GM12864 (cell line): ENCODE measurements at places on chromosomes 12 and 14.

DNA sequence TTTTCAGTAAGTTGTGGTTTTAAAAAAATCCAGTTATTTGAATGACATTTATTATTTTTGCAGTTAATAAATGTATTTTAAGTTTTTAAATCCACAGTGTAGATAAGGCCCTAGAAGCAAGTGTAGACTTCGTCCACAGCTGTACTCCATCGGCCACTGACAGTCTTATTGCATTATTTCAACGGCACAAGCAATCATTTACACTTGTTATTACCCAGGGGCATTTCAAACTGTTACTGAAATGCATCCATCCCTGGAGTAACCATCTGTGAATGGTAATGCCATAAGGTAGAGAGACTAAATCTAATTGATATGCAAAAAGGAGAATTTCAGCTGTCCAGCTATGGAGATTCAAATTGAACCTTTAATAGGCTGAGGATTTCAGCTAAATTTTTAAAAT, 48.4 kb downstream of the BICD1 start:
- DNase-seq = no peak

DNA sequence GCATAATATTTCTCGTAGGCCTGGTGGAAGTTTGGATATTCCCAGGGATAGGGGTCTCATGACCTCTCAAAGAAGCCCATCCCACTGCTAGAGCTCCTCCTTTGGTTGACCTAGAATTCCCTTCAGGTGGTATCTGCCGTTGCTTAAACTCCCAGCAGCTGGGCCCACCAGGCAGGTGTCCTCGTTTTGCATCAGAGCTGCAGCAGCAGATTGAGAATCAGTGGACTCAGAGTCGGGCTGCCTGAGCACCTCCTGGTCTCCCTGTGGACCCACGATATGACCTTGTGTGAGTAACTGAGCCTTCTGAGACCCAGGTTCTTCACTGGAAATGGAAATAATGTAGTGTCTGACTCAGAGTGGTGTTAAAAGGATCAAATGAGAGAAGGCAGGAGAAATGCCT, 132.7 kb downstream of the PAPOLA start:
- DNase-seq = no peak

DNA sequence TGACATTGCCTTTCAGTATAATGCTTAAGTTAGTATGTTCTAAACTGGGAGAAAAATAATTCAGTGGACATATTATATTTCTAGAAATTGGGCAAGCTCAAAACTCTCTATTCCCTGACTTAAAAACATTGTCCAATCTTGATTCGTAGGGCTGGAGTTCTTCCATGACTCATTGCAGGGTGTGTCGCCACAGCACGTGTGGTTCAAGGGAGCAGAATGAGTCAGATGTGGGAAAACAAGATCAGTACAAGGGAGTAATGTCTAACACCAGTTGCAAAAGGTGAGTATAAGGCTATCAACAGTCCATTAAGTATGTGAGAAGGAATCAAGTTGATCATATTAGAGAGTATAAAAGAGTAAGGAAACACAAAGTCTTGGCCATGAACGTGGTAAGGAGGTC, 887.0 kb downstream of the TMTC2 start:
- no peak for DNase-seq

- DNase-seq = no peak
Observed at GRCh38 chr12:68804657-68805591, 3.1 kb upstream of the MDM2 start.

DNA sequence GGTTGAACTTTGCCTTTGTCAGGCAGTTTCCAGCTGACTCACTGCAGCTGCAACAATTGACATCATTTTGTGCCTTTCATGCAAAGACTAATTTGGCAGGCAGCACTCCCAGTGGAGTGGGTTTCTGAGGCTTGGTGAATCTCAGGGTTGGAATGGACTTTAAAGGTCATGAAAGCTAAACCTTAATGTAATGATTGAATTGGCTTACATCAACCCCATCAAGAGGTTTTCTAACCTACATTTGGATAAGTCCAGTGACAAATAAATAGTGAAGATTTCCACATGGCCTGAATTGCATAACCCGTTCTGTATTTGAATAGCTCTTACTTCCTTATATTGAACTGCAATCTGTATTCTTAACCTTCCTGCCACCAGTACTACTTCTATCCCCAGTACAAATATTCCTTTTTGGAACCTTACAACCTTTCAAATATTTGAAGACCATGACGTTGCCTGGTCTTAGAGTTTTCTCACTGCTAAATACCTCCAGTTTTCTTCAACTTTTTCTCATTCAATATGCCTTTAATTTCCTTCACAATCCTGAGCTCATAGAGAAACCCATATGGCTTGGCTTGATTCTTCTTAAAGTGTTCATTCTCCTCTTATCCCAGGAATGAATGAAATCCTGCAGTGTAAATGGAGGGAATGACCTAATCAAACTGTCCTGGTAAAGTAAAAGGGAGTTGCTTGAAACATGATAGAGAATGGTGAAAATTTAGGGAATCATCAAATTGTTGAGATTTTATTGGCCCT, 168.1 kb upstream of the NOVA1 start:
- DNase-seq = no peak

GRCh38 chr14:93232159-93232558, 25.1 kb downstream of the UBR7 start:
- no peak for DNase-seq

DNA sequence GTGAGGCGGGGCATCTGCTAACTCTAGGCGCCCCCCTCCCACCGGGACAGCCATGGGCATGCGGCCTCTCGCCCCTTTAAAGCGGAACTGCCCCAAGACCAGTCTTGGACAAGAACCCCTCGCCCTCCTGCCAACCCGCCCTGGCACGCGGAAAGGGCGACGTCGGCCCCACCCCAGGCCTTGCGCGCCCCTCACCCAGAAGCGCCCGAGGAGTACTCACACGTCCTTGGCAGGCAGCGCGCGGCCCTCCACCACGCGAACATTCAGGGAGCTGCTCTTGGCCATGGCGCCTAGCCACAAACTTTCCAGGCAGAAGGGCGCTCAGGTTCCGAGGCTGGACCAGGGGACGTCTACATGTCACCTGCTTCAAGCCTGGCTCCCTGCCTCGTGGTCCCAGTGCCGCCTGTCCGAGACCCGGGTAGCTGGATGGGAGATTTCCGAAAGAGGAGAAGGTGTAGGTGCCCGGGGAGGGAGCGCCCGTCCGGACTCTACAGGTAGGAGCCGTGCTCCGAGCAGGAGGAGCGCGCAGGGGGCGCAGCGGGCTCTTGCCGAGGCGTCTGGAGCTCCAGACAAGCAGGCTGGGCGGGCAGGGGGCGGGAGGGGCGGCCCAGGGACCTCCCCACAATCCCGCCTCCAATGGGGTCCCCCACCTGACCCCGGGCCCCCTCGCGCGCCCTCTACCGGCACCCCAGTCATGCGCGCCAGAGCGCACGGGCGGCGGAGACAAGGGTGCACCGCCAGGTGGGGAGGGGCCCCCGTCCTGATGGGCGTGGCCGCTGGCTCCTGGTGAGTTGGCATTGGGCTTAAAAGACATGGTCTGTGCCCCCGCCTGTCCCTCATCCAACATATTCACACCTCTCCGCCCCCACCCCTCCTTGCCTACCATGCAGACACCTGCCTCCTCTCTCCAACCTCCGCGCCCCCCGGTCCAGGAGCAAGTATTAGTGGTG, at the start of gene RASAL1:
Gene RASAL1 (minus strand): TSS at position 584 of the 950 bp plus-strand sequence. CDS start 299 bp downstream, at position 285.
- DNase-seq = no peak

- DNase-seq = no peak
Observed at GRCh38 chr14:42855085-42855484, 1248.4 kb downstream of the LRFN5 start.

DNA sequence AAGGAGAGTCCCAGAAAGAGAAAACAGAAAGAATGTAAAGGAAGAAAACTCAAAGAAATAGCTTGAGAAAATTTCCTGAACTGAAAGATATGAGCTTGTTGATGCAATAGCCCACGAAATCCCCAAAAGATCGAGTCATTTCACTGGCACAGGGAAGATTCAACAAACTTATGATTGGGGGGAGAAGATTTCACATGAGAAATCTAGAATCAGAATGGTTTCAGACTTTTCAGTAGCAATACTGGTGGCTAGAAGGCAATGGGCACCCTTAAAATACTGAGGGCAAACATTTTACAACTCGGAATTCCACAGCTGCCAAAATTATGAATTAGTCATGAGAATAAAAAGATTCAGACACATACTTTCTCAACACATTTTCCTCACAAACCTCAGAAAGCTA, 8.9 kb upstream of the KRT7 start:
- DNase-seq = no peak

DNA sequence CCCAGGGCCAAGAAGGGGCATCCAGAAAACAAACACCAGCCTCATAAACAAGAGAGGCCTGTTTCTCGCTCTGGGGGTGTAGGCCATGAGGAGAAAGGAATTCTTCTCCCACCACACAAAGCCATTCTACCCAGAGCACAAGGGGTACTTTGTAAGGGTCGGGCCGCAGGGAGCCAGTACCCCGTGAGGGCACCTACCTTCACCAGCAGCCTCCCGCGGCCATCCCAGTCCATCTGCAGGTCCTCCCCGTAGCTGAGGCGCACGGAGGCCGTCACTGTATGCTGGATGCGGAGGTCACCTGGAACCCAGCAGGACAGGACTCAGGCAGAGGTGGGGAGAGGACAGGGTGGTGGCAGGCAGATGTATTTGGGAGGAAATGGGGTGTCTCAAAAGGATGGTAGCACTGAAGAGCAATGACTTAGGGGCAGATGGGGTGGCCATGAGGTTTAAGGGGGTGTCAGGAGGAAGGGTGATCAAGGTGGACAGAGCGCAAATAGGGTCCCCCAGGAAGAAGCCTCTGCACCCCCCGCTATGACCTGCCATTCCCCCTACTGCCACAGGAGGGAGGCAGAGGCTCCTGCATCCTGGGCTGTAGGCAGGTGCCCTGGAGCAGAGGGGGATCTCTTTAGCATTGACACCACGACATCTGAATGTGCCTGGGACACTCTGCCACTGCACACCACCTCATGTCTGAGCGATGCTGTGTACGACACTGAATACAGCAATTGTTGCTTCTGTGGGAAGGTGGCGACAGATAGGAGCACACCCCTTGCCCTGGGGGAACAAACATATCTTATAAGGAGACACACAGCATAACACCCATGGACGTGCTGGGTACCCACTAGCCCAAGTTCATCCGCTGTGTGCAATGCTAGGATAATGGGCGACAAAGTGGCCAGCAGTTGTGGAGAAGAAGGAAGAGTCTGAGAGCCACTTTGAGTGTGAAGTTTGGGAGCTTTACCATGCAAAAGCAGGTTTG, 61.4 kb downstream of the VWF start:
- DNase-seq = no peak

DNA sequence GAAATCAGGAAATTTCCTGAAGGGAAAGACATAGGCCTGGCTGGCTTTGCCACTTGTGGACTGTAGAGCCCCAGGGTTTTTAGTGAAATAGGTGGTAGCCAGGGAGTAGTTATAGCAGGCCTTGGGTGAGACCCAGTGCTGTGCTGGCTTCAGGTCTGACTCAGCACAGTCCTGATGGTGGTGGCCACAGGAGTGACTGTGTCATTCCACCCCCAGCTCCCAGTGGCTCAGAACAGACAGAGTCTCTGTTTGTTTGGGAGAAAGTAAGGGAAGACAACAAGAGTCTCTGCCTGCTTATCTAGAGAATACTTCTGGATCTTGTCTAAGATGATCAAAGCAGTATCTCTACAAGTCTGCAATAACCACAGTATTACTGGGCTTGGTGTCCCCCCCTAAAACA, 27.5 kb upstream of the OR6J1 start:
- DNase-seq = no peak

DNA sequence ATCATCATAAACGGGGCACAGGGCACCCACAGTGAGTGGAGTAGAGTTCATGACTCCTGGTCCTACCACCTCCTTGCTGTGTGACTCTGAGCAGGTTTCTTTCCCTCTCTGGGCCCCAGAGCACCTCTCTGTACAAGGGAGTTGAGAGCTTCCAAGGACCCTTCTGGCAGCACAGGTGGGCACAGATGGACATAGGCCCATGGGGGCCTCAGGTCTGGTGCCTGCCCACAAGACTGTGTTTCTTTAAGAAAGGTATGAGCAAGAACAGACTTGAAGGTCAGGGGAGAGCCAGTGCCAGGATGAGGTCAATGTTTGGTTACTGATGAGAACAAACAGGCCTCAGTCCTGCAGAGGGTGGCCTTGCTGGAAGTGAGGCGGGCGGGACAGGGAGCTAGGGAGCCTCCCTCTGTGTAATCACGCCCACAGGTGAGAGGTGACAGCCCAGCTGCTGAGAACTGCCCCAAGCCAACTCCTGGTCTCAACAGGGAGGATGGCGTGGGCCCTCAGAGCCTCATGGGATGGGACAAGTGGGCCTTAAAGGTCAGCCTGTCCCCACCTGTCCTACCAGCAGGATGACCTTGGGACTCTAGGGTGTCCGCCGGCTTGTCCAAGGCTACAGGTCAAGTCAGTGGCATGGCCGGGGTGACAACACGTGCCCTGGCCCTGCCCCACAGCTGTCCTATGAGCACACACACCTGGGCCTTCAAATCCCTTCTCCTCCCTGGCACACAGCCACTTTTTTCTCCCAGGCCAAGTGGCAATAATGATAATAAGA, 49.1 kb downstream of the CCDC85C start:
- DNase-seq = no peak

- DNase-seq = no peak
Observed at GRCh38 chr12:75997658-75998057, 33.9 kb downstream of the PHLDA1 start.

GRCh38 chr14:22482782-22483553, 106.1 kb downstream of the DAD1 start:
- DNase-seq = no peak

GRCh38 chr14:65439117-65439516, 26.6 kb downstream of the FUT8 start:
- DNase-seq = no peak

GRCh38 chr12:98572010-98572409, 21.5 kb upstream of the SLC25A3 start:
- DNase-seq = no peak

GRCh38 chr12:27539191-27539631, 15.2 kb downstream of the PPFIBP1 start:
- no peak for DNase-seq

GRCh38 chr12:51524386-51524901, 66.6 kb upstream of the SCN8A start:
- DNase-seq = no peak

DNA sequence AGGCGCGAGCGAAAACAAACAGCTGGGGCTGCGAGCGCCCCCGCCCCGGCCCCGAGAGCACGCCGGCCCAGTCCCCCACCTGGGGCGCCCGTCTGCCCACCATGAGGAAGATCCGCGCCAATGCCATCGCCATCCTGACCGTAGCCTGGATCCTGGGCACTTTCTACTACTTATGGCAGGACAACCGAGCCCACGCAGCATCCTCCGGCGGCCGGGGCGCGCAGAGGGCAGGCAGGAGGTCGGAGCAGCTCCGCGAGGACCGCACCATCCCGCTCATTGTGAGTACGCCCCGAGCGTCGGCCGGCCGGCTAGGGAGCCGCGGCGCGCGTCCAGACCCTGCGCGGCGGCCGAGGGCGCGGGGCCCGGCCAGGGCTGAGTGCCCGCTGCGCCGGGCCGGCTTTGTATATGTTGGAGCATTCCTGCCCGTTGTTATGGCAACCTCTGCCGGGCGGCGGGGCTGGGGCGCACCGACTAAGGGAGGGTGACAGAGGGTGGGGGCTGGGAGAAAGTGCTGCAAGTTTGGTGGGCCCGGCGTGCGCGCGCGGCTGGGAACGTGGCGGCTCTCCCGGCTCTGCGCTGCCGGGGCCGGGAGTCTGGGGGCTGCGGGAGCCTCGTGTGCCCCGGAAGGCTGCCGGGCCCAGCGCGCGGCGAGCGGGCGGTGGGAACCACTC, 367 bp downstream of the GALNT16 start:
- no peak for DNase-seq
